ENCODE measurements at places on chromosomes 12 and 14.

DNA sequence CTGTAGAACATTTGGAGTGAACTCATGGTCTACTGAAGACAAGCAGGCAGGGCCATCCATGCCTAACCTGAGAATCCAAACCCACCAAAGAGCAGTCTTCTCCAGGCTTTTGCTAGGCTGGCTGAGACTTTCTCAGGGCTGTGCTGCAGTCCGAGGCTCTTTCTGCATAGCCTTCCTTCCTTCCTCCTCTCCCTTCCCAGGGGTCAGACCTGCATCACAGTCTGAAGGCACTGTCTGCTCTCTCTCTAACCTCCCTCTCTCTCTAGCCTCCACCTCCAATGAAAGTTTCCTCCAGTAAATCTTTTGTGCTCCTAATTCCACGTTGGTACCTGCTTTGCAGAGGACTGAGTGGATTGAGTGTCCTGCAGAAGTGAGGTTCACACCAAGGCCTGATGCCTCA lies 6.4 kb upstream of the WSCD2 start:
- DNase-seq, result no peak

GRCh38 chr14:33568935-33569579 lies 381.8 kb downstream of the EGLN3 start:
- DNase-seq, result no peak

- DNase-seq, result no peak
Measured at GRCh38 chr12:103758310-103759089, 82.5 kb downstream of the NT5DC3 start.

GRCh38 chr12:118404876-118405521 lies 28.6 kb downstream of the SUDS3 start:
- DNase-seq, result peak; percentile 37

DNA sequence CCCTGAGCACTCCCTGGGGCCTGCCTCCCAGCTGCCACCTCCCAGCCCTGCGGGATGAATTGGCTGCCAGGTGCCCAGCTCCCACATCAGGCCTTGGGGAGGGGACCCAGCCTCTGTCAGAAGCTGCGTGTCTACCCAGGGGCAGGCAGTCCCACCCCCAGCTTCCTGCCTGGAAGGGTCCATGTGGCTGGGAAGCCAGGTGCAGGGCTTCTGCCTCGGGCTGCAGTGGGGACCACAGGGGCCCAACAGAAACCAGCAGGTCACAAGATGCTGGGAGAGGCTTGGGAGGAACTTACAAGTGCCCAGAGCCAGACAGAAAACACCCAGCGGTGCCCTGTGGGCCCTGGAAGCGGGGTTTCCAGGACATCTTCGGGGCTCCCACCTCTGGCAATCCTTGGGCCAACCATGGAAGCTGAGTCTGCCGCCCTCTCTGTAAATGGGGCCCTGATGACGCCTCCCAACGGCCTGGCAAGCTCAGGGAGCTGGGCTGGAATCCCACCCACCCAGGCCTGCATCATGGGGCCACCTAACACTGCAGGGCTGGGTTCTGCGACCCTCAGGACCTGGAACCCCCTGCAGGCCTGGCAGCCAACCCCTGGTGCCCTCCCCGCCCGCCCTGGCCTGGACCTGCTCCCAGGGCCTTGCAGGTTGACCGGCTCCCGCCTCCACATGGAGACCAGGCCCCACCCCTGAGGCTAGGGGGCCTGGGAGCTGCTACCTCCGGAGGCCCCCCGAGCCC lies 36.6 kb downstream of the CCNK start:
- no peak for DNase-seq

- no peak for DNase-seq
Measured at GRCh38 chr12:69026336-69026735, 93.4 kb upstream of the CPM start.

DNA sequence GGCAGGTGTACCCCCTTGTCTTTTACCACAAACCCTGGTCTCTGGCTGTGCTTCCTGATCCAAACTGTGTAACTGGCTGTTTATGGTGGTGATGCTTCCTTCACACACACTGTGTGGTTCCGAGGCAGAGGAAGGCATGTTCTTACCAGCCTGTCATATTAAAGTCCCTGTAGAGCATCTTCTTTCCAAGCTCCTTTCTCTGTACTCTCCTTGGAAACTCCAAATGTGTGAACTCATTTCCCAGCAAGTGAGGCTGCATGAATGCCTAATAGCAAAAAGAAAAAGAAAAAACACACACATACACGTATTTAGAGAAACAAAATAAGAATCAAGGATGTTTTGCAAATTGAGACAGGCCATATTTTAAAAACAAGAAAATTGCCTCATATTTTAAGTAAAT lies 214.9 kb downstream of the PPM1H start:
- no peak for DNase-seq

DNA sequence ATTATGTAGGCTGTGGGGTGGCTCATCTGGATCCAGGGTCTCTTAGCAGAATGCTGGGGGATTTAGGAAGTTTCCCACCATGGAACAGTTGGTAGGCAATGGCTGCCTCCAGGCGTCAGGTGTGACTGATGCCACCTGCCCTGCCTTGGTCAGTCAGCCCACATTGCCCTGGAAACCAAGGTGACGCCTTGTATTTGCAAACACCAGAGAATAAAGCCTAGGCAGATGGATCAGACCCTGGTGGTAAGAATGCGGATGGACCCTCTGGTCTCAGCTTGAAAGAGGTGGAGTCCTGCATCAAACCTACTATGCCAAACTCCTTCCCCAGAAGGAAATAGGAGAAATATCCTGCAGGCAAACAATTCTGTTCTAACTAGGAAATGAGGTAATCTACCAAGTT lies 38.2 kb downstream of the NCKAP5L start:
- DNase-seq, result peak; percentile 29

GRCh38 chr12:86777325-86777724 lies 521.1 kb upstream of the MGAT4C start:
- DNase-seq, result no peak

- DNase-seq, result no peak
Measured at GRCh38 chr14:100641274-100641860, 54.1 kb upstream of the BEGAIN start.

GRCh38 chr14:40340708-40341107 lies 908.5 kb upstream of the FBXO33 start:
- DNase-seq, result no peak

- no peak for DNase-seq
Measured at GRCh38 chr14:31582286-31582691, 21.1 kb downstream of the NUBPL start.

DNA sequence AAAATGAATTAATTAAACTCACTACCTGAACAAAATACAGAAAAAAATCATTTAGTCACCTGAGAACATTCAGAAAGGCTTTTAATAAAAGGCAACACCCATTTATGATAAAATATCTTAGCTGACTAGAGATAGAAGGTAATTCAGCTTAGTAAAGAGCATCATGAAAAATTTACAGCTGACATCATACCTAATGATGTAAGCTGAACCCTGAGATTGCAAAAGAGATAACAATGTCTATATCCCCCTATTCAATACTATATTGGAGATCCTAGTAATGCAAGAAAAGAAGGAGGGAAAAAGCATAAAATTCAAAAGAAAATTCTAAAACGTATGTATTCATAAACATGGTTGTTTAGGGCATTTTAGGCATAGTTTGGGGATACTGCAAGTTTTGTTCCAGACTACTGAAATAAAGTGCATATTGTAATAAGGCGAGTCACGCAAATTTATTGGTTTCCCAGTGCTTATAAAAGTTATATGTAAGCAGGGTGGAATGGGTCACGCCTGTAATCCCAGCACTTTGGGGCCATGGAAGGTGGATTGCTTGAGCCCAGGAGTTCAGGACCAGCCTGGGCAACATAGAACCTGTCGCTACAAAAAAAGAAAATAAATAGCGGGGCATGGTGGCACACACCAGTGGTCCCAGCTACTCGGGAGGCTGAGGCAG lies 292.0 kb downstream of the FBXL14 start:
- DNase-seq, result no peak

GRCh38 chr12:7411343-7411742 lies 32.6 kb downstream of the CD163L1 start:
- no peak for DNase-seq

DNA sequence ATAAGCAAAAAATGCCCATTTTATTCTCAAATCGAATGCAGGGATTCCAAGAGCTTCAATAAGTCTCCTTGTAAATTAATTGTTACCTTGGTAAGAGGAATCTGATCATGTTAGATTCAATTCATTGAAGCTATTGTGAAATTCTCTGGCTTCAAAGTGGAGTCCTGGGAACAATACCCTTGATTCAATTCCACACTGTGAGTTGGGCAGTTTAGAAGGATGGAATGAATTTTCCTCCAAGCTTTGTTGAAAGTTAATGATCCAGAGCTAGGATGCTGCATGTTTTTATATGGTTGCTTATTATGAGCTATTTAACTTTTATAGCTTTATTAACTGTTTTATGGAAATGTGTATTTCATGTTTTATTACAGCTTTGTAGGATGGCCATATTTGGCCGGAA lies 89.9 kb upstream of the IGF1 start:
- DNase-seq, result no peak

DNA sequence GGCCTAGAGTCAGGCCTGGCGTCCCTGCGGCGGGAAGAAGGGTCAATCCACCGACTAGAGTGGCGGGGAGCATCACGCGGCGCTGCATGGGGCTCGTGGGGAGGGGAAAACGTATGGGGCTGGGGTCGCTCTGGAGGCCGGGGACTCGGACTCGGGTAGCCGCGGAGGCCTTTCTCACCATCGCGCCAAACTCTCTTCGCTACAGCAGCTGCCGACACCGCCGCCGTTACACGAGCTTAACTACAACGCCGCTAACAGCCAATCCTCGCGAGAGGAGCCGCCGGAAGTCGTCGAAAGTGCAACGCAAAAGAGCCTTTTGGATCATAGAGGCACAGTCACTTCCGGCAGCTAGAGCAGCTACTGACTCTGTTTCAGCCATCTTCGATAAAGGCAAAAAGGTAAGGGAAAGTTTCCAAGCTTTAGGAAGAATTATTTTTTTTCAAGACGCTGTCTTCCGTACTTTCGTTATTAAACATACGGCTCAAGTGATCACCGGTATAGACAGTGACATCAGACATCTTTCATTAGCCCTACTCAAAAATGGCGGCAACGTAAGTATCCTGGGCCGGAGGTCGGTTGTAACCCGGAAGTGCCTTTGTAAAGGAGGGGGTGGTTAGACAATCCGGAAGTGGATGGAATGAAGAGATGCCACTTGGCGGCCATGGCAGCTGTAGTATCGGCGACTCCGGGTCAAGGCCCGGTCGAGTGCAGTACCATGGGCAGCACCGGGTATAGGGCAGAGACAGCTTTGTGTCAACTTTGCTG lies at the start of the genes ERH and SLC39A9:
Gene ERH (minus strand): TSS at position 247 of the 765 bp plus-strand sequence. CDS start 66 bp downstream, at position 181.
Gene SLC39A9 (plus strand): TSS at position 640 of the 765 bp plus-strand sequence. CDS start 678 bp downstream, outside the sequence.
- DNase-seq, result peak; percentile 99

- DNase-seq, result peak; percentile 68
Measured at GRCh38 chr12:106149096-106149784, 10.5 kb upstream of the NUAK1 start.

DNA sequence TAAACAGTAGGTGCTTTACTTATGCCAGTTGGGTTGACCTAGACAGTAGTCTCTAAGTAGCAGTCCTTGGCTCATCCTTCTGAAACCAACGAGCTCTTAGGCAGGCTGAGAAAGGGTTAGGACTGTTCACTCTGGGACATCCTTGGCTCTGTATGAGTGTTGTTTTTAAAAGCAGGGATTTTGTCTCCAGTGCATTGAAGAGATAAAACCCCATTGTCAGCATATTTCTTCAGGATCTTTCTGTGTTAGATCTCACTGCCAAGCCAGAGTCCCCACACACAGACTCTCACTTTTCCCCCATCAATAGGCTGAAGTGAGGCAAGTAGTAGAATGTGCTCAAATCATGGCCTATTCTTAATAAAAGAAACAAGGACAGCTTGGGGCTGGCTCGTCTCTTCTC lies 123.4 kb upstream of the HIF1A start:
- DNase-seq, result no peak

DNA sequence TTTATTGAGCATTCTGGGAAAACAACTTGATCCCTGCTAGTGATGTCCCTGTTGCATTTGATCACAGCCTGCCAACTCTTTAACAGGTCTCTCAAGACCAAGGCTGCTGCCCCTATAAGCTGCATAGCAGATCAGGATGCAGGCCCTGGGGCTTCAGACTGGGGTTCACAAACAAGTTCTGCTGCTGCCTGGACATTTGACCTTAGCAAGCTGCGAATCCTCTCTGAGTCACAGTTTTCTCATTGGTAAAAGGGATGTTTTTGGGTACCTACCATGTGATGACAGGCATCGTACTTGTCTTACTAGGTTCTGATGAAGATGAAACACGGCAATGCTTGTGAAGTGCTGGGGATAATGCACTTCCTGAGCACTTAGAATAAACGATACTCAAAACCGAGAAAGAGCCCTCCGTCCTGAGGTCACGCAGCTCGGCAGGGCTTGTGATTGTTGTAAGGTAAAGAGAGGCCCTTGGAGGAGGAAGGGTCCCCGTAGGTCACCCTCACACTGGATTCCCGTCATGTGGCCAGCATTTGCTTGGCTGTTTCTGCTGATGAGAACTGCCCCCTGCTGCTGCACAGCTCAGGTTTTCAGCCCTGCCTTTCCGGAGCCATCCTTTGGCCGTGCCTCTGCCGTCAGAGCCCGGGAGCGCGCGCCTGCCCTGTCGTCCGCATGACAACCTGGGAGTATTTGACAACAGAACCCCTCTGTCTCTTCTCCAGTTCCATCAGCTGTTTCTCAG lies 39.1 kb downstream of the TSPAN9 start:
- no peak for DNase-seq

DNA sequence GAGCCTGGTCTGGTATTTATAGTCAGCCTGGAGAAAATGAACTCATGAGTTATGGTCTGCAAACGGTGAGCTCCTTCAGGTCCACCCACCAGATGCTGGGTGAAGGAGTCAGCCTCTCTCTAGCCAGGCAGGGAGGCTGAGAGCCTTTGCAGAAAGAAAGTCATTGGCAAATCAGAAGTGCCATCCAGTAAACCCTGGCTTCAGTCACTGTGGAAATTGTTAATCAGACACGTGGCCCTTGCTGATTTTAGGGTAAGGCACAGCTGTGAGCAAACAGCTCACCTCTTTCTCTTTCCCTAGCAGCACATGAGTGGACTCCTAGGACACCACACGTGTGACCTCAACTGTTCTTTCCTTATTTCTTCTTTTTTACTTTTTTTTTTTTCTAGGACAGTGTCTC lies 44.9 kb downstream of the CHST11 start:
- no peak for DNase-seq

DNA sequence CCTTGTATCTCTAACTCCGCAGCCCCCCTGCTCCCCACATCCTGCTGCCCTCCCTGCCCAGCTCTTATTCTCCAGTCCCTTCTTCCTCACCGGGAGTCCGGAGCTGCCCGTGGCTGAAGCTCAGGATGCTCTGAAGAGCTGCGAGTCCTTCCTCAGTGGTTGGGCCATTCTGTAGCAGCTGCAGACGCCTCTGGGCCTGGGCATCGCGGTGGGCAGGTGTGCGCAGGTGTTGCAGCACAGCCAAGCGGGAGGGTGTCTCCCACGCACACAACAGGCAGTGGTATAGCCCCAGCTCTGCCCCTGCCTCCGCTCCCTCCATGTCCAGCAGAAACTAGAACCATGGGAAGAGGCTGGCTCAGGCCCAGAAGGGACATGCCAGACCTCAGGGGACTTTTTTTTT lies 20.2 kb downstream of the ZFHX2 start:
- no peak for DNase-seq

GRCh38 chr14:23478109-23478759 lies 8.7 kb downstream of the NGDN start:
- peak; percentile 49 for DNase-seq

DNA sequence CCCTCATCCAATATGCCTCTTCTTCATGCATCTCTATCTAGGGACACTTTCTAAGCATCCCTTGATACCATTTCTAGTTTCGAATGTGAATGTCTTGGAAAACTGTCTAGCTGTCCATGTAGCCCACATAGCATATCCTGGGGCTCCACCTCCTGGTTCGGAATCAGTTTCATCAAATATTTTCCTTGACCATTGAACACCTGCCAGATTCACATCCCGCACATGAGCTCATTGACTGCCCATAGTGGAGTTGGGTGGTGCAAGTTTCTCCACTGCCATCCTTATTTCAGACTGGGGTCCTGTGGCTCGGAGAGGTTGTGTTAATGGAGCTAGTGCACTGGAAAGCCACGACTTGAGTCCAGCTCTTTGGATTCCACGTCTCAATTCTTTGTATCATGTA lies 58.6 kb upstream of the TMEM263 start:
- peak; percentile 66 for DNase-seq

Data from T47D (cell line).